ENCODE measurements at places on chromosomes 13 and 19.
A peak's percentile ranks its signal among the peaks of the same experiment; 100 is the strongest.

- DNase-seq: peak; percentile 87
Observed at GRCh38 chr19:18058208-18059009, 28.3 kb downstream of the IL12RB1 start.

DNA sequence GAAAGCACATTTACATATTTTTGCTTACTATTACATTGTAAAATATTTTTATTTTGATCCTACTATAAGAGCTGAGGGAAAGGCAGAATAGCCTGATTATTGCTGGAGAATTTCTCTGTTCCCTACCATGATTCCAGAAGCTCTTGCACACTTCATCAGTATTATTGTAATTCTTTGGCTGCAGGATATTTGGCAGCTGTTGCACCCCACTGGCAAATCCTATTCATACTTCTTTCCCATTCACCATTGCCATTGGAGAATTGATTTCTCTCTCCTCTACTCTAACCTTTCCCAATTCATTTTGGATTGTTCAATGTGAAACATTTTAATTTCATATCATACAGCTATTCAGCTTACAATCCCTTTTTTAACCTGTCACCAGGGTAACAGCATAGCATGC lies 238.0 kb downstream of the GGACT start:
- no peak for DNase-seq

GRCh38 chr19:17105556-17105955 lies 30.0 kb downstream of the MYO9B start:
- no peak for DNase-seq

DNA sequence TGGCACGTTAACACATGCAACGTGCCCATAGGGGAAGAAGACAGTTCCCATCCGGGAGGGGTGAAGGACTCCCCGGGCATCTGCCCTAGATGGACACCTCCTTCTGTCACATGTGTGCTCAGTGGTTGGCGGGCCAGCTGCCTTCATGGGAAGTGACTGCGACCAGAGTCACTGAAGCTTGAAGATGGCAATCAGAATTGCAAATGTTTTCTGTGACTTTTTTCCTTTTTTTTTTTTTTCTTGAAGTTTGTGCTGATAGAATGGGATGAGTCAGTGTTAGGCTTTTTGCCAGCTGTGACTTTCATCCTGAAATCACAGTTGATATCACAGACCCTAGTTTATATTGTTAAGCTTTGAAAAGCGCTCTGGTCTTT lies 109.2 kb upstream of the MCF2L start:
- DNase-seq: no peak

DNA sequence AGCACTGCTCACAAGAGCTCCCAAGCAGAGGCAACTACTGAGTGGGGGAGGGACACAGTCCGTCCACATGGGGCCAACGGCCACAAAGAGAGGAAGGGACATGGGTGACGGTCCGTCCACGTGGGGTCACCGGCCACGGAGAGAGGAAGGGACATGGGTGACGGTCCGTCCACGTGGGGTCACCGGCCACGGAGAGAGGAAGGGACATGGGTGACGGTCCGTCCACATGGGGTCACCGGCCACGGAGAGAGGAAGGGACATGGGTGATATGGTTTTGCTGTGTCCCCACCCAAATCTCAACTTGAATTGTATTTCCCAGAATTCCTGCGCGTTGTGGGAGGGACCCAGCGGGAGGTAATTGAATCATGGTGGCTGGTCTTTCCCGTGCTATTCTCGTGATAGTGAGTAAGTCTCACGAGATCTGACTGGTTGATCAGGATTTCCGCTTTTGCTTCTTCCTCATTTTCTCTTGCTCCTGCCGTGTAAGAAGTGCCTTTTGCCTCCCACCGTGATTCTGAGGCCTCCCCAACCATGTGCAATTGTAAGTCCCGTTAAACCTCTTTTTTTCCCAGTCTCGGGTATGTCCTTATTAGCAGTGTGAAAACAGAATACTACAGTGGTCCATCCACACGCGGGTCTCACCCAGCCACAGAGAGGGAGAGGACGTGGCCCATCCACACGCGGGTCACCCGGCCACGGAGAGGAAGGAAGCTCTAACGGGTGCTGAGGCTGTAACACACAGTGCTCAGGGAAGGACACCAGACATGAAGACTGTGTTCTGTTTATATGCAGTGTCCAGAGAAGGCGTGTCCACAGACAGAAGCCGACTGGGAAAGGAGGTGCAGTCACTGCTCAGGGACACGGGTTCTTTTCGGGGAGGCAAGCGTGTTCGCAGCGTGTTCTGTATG lies 48.5 kb downstream of the GAS6 start:
- no peak for DNase-seq

GRCh38 chr13:46341112-46341711 lies 45.8 kb downstream of the RUBCNL start:
- no peak for DNase-seq

GRCh38 chr13:102870677-102871415 lies 25.0 kb downstream of the ERCC5 start:
- peak; percentile 38 for DNase-seq

DNA sequence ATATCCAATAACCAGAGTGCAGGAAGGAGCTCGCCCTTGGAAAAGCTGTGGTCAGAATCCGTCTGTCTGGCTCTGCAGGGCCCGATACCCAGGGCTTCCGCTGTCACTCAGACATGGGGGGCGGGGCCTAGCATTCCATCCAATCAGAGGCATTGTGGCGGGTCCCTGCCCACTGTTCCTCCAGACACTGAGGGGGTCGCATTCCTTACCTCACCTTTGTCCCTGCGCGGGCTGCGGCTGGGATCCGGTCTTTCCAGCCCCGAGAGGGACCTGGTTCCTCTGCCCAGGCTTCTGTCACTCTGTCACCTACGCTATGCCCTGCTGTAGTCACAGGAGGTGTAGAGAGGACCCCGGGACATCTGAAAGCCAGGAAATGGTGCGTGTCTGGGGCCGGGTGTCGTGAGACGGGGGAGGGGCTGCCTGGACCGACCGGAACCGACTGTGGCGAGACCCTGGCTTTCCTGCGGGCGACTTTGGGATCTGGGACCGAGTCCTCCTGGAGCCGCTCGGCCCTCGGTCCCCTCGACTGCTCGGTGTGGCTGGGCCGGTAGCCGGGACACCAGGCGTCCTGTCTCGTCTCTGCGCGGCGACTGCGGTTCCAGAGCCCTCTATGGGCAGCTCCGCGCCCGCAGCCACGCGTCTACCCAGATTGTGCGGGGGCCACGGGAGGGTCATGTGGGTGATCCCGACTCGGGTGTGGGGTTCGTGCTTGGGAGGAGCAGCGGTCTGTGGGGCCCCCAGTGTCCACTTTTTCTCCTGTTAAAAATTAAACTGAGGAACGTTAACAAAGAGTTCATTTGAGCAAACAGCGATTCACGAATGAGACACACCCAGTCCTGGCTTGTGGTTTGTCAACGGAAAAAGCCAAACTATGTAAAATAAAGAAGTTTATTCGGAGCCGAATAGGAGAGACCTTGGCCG lies at the start of gene ZNF69:
Gene ZNF69, plus strand, starts transcription at position 172 of the 921 bp plus-strand sequence. Its CDS starts 142 bp downstream, at position 314.
- peak; percentile 84 for DNase-seq

GRCh38 chr13:53013113-53013512 lies 15.5 kb upstream of the OLFM4 start:
- no peak for DNase-seq

DNA sequence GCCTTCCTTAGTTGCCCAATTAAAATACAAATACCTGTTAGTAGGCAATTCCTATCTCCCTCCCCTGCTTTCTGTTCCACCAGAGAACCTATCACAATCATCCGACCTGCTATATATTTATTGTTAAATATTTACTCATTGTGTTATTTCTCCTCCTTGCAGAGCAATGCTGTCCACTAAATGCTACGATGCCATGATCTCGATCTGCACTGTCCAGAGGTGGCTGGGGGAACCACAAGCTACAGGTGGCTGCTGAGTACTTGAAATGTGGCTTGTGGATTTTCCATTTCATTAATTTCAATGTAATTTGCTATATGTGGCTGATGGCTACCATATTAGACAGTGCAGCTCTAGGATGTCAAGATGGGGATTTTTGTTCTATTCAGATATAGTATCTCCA lies 5.1 kb downstream of the KLK6 start:
- DNase-seq: no peak

GRCh38 chr13:106986033-106986484 lies 418.1 kb upstream of the ARGLU1 start:
- DNase-seq: no peak

GRCh38 chr19:50562329-50562728 lies 5.9 kb downstream of the LRRC4B start:
- DNase-seq: no peak

- no peak for DNase-seq
Observed at GRCh38 chr13:37648609-37649008, 50.0 kb upstream of the POSTN start.

DNA sequence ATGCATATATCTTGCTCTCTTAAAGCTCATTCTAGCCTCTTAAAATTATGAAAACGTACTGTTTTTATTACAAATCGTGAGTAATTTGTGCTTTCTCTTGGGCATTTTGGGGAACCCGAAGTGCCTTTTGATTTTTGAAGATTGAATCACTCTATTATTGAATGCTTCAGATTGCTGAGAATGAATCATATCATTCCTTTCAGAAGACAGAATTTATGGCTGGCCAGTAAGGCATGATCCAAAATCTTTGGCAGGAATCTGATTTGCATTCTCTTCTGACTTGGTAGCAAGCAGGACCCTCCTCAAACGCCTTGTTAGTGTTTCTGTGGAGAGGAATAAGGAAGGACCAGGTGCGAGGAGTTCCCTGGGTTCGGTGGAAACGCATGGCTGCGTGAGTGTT lies 49.5 kb downstream of the STARD13 start:
- DNase-seq: no peak

DNA sequence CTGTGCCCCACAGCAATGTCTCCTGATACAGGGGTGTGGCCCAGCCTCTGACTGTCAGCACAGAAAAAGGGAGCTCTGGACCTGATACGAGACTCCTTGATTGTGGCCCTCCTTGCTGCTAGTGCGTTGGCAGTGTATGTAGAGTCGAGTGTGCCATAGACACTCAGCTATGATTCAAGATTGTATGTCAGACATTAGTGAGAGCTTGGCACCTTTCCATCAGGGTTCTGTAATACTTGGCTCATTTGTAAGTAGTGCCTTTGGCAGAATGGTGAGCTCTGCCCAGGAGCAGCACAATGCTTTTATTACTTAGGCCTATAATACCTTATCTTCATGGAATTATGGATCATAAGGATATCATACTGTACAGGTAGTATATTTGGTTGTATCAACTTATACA lies 83.4 kb downstream of the ATP8A2 start:
- DNase-seq: no peak

DNA sequence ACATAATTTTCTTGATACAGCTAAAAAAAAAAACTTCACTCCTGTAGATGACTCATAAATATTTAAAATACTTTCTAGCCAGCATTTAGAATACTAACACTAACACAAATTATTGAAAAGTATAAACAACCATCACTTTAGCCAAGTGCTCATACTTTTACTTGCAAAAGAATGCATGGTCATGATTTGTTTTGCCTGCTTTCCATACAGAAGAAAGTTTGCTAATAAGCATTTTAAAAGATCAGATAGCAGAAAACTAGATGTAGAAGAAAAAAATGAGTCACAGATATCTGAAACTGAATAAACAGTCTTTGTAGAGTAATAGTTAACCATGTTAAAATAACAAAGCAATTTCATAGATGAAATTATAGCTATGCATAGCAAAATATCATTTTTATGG lies 2280.4 kb upstream of the PCDH20 start:
- peak; percentile 20 for DNase-seq

DNA sequence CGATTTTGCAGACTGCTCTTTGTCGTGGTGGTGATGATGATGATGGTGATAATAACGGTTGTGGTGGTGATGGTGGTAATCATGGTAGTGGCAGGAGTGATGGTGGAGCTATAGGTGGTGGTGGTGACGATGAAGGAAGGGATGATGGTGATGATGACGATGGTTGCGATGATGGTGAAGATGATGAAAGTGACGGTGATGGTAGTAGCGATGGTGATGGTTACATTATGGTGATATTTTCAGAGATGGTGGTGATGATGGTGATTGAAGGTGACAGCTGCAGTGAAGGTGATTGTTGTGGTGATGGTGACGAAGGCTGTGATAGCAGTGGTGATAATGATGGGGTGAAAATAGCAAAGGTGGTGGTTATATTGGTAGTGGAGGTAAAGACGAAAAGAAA lies 2.1 kb upstream of the ADGRE3 start:
- DNase-seq: no peak

GRCh38 chr13:34583181-34583580 lies 358.9 kb upstream of the NBEA start:
- DNase-seq: no peak

- DNase-seq: no peak
Observed at GRCh38 chr19:608155-609003, 18.7 kb downstream of the HCN2 start.

DNA sequence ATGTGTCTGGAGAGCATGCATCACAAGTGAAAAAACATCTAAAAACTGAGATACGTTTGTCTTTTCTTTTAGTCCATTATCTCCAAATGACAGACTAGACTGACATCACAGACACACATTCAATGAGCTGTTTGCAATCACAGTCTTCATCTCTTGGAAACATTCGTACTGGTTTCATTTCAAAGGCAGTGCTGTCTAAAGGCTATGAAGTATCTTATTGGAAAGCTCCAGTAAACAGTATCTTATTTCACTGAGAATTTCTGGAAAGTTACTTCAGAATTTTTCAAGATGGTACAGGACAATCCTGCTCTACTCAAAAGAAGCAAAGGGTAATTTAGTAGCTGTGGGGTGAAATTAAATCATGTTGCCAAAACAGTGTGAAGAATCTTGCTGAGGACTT lies 53.5 kb upstream of the TNFRSF19 start:
- no peak for DNase-seq

- no peak for DNase-seq
Observed at GRCh38 chr13:51966186-51966585, 45.1 kb downstream of the ATP7B start.

DNA sequence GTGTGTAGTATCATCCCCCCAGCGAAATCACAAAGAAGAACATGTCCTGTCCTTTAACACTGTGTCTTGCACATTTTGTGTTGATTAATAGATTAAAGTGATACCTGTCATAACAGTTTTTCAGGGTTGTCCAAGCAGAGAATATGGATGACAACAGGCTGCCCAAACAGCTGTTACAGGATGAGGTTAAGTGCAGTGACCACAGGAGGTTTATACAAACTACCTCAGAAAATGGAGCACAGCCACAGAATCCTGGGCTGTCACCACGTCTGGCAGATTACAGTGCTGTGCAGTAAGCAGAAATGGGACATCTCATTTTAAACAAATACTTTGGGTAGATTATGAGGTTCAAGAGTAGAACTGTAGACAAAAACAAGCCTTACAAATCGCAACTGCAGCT lies 575.6 kb downstream of the DCT start:
- no peak for DNase-seq

- no peak for DNase-seq
Observed at GRCh38 chr13:71621174-71622124, 245.6 kb downstream of the DACH1 start.

DNA sequence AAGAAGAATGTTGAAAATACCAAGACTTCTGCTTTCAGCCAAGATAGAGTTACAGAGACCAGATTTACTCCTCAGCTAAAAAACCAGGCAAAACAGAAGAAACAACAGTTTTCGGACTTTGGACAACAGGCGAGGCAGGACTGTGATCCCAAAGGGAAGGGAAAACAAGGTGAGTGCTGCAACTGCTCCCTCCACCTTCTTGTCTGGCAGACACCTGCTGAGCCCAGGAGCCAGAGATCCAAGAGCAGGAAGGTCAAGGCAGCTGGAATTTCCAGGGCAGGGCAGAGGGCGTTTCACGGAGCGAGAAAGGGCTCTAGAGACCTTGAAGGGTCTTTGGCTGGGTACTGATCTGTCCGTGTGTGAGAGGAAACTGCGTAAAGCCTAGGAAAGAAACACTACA lies 32.9 kb upstream of the SLC7A9 start:
- DNase-seq: no peak
